Activated T-cell treated with anti-CD3 and anti-CD28 coated beads, Interleukin-2, amount 50 U/mL, for 48 hours (primary cell): ENCODE measurements at places on chromosomes 5 and 9.

DNA sequence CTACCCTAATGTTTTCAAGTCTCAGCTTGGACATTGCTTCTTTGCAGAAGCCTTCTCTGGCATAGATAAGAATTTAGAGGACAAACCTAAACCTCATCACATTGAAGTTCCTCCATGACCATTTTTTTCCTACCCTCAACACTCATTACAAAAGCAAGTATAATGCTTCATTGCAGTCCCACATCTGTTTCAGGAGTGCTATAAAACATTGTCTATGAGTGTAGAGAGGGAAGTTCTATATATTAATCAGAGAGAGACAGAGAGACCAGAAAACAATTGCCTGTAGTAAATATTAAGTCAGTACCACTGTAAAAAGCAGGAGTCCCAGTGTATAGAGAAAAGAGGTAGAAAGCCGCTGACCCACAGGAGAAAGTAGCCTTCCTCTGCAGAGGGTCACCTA is 149.7 kb downstream of the PRELID2 start:
- no peak for DNase-seq

GRCh38 chr9:14677872-14678271 is 15.4 kb downstream of the ZDHHC21 start:
- no peak for DNase-seq

DNA sequence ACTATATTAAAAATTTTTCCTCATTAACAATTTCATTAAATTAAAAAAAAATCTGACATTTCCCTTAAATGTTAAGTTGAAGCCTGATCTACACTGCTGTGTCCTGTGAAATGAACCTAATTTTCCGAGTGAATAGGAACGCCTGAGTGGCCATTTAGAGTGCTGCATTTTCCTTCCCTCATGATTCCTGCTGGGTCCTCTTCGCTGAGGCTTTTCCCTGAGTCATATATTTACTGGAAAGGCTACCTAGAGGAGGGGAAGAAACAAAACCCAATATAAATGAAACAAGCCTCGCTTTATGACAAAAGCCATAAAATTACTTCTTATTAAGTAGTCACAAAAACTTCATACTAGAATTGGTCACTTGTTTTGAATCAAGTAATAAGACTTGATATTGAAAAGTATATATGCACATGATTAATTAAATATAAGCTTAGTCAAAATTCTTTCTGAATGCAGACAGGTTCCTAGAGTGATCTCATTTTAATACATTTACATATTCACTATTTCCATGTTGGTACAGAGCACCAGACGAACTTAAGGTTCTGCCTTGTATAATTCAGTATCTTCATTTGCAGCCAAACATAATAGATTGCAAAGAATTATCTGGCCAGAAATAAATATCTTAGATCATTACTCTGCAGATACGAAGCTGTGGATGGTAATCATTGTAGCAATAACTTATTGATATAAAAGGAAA is 6.3 kb upstream of the ISCA1 start:
- no peak for DNase-seq

- peak; percentile 18 for DNase-seq
These were observed 147.5 kb upstream of the FGF10 start for GRCh38 chr5:44536650-44537260.

GRCh38 chr9:72579190-72579589 is 57.8 kb downstream of the TMC1 start:
- DNase-seq, result no peak

- DNase-seq, result no peak
These were observed 353.4 kb upstream of the SLC30A5 start for GRCh38 chr5:68740226-68740910.

DNA sequence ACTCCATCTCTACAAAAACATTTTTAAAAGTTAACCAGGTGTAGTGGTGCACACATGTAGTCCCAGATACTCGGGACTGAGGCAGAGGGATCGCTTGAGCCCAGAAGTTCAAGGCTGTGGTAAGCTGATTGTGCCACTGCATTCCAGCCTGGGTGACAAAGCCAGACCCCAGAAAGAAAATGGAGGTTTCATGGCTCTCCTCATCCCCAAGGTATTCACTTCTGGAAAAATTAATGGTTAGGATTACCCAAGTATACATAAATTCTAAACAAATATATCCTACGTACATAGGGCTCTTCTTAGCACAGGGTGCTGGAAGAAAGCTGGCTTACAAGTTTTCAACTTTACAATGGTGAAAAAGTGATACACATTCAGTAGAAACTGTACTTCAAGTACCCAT is 18.6 kb upstream of the RECK start:
- no peak for DNase-seq

DNA sequence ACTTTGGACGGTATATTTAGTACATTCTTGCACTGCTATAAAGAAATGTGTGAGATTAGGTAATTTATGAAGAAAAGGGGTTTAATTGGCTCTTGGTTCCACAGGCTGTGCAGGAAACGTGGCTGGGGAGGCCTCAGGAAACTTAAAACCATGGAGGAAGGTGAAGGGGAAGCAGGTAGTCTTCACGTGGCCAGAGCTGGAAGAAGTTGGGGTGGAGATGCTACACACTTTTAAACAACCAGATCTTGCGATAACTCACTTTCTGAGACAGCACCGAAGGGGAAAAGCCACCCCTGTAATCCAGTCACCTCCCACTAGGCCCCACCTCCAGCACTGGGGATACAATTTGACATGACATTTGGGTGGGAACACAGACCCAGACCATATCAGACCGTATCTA is 13.5 kb downstream of the CNOT6 start:
- no peak for DNase-seq

DNA sequence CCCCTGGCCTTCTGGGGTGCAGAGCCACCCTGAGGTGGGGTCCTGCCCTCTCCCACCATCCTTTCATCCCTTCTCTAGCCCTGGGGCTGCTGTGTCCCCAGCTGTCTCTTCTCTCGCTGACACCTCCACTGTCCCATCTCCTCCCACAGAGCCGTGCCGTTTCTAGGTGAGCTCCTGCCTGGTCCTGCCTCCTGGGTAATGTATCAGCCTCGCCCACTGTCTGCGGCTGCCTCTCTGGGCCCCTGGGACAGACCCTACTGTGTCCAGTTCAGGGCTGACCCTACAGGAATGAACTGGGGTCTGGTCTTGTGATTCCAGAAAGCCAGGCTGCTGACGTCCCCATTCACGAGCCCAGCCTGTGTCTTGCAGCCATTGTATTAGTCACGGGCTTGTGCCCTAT is 4.1 kb downstream of the PAEP start:
- DNase-seq, result no peak

GRCh38 chr9:127183814-127184582 is 61.6 kb upstream of the ANGPTL2 start:
- DNase-seq, result no peak

DNA sequence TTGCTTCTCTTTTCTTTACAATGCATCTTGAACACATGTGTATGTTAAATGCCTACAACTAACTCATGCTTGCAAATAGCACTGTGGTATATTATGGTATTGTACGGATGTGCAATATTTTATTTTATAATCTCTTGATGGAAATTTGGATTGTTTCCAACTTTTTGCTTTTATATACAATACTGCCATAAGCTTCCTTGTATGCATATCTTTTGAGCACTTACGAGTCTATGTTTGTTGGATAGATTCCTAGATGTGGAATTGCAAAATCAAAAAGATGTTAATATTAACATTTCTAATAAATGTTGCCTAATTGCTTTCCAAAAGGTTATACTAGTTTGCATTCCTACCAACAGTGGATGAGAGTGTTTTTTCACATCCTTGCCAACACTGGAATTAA is 3.4 kb upstream of the GALNT12 start:
- DNase-seq, result no peak
